ENCODE measurements at places on chromosomes 1 and 21.

DNA sequence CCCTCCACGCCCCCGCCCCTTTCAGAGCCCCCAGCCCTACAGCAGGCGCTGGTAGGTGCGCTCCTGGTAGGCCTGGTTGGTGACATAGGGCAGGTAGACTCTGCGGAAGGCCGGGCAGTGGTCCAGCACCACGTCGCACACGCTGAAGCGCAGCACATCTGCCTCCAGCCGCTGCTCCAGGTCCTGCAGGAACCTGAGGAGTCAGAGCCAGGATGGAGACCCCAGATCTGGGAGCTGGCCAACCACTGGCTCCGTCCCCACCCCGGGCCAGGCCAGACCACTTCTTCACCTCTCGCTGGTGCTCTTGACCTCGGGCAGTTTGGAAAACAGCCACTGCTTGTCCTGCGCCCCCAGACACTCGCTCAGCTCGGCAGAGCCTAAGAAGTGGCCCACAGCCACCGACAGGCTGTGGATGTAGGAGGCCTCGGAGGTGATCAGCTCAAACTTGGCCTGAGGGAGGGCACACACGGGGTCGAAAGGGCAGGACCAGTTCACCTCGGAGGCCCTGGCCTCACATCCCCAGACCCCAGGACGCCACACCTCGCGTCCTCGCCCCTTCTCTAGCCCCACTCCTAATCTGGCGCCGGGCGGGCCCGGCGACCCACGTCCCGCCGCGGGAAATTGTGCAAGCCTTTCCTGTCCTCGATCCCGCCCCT lies 6.4 kb downstream of the ARHGEF19 start:
- no peak for DNase-seq

- no peak for DNase-seq
These were observed 77.0 kb upstream of the SPATA6 start for GRCh38 chr1:48548985-48549384.

DNA sequence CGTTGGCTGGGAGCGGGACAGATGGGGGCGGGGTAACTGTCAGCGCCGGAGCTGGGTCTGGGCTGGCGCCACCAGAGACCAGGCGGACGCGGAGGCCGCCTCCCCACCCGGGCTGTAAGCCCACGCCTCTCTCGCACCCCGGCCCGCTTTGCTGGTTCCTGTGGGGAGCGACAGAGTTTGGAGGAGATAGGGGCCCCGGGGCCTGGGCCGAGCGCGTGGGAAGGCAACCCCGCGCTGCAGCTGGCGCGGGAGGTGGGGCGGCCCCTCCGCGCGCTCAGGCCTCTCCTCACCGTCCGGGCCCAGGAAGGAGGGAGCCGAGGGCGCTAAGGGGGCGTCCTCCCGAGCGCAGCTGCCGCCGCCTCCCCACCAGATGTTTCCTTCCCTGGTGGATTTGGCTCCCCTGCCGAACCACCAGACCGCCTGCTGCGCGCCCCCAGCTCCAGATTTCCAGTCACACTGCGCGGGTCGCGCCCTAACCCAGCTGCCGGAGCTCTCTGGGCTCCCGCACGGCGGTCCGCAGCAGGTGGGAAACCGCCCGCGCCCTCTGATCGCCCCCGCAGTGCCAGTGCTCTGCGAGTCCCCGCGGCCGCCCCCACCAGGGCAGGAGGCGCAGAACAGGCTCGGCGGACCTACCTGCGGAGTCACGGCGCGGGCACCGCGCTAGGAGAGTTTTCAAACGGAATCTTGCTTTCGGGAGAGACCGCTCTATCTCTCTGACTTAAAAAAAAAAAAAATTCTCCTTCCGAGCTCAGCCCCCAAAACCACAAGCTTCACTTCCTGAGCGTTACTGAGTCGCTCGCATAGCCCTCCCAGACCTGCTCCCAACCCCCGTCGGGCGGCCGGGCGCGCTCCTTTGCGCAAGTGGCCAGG lies 1.1 kb downstream of the GFI1 start:
- peak; percentile 79 for DNase-seq

DNA sequence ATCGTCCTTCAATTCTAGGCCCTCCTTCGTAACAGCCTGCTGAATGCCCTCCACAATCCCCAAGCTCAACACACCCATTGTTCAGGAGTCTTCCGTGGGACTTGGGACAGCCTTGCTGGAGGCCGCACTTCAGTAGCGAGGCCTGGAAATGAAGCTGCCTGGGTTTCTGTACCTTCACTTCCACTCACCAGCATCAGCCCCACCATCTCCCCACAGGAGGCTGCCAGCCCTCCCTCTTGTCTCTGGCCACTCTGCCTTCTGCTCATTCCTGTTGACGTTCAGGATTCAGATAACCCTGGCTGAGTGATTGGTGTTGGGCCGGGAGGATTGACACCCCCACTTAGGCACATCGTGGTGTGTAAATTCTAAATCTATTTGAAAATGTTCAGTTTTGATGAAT lies 23.4 kb upstream of the CSF1 start:
- no peak for DNase-seq
